ENCODE measurements at places on chromosomes 2 and 18. TPM values are rescaled to one million over a fixed set of nuclear protein-coding genes. Genes with fewer than 3 reads are reported as not detected.

EDAR gene
- total RNA-seq, result not detected

C2orf68 gene
- total RNA-seq, result 31.8 TPM

TCF23 gene
- 0.52 TPM for total RNA-seq

CRYGC gene
- not detected for total RNA-seq

RND3 gene
- 44.4 TPM for total RNA-seq

PLA2R1 gene
- total RNA-seq, result 2.6 TPM

HNMT gene
- 43.3 TPM for total RNA-seq

REEP1 gene
- total RNA-seq, result 24.0 TPM

TMEM87B gene
- 30.3 TPM for total RNA-seq

PIEZO2 gene
- total RNA-seq, result 41.2 TPM

ICA1L gene
- total RNA-seq, result 9.9 TPM

EIPR1 gene
- 12.0 TPM for total RNA-seq

TUBB8B gene
- total RNA-seq, result not detected

QPCT gene
- 5.2 TPM for total RNA-seq

UGT1A3 gene
- not detected for total RNA-seq

LIMS2 gene
- total RNA-seq, result 5.7 TPM

LTBP1 gene
- total RNA-seq, result 78.8 TPM
